ENCODE measurements at places on chromosomes 13 and 19.

DNA sequence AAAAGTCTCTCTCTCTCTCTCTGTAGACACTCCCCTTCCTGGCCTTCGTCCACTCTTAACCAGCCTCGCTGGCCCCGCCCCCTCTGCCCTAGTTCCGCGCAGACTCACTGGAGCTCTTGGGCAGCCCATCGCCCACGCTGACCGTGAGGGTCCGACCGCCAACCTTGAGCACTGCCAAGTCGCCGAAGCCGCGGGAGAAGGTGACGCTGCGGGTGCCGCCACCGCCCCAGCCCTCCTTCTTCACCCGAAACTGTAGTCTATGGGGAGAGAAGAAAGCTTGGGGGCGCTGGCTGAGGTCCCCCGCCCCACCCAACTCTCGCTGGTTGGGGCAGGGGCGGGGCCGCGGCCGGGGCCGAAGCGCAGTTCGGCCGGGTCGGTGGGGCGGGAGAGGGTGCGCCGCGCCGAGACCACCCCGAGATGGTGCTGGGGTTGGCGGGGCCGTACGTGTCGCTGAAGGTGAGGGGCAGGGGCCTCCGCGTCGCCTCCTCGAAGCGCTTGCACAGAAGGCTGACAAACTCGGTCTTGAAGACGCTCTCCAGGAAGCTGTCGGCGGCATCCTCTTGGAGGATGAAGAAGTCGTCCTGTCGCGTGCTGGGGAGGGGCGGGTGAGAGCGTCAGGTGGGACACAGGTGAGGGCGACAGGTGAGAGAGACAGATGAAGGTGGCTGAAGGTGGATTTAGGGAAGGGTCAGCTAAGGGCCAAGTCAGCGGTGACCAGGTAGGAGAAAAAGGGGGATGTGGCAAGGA lies 12.6 kb upstream of the ZNF414 start:
- peak; percentile 27 for DNase-seq

DNA sequence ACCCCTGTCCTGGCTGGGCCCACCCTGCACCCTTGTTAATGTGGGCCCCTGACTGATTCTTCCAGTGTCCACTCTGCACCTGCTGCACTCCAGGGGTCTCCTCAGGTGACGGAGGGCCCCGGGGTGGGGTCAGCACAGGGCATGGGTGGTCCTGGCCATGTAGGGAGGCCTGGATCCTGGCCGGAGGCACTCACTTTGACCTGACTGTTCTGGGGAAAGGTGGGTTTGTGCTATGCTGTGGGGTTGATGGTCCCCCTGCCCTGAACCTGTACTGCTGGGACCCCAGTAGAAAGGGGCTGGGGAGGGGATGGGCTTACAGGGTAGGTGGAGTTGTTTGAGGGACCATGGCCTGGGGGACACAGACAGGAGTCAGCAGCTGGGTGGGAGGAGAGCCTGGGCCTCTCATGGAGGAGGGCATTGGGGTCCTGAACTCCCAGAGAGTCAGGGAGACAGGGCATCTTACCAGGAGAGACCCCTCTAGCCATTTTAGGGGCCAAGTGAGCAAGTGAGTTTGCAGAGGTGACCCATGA lies 25.8 kb upstream of the CEACAM1 start:
- DNase-seq: no peak

DNA sequence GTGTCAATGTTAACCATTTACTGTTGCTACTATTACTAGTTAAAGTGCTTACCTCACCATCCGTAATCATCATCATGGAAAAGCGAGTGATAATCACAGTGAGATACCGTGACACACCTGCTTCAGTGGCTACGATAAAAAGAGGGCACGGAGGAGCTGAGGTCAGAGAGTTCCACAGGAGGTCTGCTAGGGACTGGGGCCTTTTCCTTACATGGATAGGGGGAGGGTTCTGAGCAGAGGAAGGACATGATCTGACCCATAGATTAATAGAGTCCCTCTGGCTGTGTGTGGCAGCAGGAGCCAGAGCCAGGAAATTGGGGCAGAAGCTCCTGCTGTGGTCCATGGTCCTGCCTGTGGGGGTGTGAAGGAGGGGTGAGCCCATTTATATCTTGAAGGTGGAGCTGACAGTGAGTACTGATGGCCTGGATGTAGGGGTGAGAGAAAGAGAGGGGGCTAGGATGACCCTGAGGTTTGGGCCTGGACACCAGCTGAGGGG lies 136.7 kb downstream of the SIPA1L3 start:
- DNase-seq: no peak

DNA sequence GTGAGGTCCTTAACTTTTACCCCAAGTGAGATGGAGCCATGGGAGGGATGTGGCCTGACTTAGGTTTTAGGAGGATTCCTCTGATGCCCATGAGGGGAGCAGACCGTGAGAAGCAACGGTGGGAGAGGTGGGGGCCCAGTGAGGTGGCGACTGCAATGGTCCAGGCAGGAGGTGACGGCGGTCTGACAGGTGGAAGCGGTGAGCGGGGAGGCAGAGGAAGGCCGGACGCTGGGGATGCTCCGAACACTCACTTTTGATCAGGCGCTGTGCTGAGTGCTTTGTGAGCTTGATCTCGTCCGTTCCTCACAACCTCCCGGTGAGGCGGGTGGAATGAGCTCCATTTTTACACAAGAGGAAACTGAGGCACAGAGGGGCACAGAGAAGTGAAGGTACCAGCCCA lies 11.6 kb downstream of the NOVA2 start:
- DNase-seq: no peak

DNA sequence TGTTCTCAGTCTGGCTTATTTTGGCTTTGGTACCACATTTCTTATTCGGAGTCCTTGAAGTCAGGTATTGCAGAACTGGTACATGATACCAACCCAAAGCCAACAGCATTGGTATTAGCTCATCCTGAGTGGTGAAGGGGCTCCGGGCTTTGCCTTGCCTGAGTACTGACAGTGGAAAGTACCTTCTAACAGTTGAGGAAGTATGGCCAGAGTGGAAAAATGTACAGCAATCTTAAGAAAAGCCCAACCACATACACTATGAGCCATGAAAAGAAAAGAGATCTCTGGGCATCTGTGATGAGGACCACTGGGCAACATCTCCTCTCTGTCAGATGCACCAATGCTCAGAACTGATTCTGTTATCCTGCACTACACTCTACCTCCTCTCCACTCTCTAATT lies 8.3 kb downstream of the LCP1 start:
- DNase-seq: peak; percentile 59

DNA sequence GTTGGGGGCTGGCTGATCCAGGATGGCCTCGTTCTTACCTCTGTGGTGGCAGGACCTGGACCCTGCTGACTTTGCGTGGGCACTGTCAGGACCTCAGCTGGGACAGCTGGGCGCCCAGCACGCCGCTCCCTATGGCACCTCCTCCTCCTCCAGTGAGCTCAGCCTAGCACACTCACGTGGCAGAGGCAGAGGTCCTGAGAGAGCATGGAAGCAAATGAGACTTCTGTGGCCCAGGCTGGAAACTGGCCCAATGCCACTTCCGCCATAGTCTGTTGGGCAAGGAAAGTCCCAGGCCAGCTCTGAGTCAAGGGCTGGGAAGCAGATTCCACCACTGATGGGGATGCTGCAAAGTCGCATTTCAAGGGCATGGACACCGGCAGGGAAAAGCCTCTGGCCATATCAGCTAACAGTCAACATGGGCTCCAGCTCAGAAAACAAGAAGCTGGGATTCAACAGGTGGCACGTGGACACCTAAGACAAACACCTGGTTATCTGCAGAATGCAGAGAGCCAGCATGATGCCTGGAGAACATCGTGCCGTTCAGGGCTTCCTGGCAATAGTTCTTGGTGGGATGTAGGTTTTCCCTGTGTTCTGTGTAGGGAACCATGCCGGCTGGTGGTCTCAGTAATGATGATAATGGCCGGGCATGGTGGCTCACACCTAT lies 16.7 kb downstream of the MYBPC2 start:
- DNase-seq: no peak

DNA sequence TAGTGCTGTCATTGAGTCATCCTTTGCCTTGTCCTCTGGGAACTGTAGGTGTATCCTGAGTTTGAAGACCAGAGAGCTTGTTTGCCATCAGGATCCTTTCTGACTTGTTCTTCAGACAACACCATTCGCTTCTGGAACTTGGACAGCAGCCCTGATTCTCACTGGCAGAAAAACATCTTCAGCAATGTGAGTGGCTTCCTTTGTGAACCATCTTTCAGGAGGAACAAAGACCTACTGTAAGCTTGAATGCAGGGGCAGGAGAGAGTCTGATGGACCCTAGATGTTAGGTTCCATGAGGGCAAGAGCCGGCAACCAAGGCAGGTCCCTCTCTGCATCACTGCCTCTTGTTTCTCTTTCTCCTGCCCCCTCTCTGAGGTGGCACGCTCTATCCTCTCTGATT lies 26.7 kb downstream of the WDR62 start:
- DNase-seq: no peak

DNA sequence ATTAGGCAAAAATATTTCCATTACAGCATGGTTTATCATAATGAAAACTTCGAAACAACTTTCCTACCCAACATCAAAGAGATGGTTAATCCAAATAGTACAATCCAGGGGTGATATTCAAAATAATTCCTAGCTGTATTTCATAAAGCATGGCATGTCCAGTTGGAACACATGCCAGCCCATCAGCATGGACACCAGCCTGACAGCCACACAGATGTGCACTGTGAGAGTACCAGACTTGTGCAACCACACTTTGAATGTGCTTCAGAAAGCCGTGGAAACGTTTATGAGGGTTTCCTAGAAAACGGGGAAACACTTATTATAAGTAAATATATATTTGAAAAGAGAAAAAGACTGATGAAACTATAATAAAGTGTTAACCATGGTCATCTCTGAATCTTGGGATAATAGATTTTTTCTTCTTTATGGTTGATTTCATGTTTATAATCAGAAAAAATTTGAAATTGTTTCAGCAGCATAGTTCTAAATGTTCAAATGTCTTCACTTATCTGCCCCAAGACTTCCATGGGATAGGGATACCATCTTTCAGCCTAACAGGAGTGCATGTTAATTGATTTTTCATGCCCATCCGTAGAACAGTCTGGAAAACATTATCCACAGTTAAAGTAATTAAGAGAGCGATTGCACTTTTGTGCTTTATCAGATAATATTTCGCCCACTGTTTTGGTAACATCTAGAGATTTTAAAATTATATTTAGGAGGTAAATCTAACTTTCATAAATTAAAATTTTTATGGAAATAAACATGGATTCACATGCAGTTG lies 242.6 kb upstream of the IRS2 start:
- no peak for DNase-seq

DNA sequence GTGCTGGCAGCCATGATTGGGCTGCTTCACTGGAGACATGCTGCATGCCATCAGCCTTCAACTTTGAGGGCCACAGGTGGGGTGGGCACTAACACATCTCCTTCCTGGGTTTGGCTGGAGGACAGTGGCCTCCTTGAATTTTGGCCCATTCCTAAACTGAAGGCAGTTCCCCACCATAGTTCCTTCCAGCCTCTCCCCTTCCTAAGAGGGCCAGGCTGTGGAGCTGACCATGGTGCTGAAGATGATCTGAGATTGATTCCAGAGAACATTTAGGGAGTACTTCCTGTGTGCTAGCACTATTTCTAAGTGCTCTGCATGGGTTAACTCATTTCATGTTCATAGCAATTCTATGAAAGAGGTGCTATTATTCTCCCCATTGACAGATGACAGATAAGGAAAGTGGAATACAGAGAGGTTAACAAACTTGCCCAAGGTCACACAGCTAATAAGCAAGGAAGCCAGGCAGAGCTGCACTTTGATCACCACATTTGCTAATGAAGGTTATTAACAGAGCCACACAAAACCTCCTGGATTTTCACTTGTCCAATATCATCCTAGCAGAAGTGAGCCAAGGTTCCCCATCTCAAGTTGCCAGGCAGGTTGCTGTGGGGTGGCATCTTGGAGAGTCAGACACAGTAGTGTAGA lies 175.3 kb downstream of the ZIC5 start:
- peak; percentile 15 for DNase-seq

DNA sequence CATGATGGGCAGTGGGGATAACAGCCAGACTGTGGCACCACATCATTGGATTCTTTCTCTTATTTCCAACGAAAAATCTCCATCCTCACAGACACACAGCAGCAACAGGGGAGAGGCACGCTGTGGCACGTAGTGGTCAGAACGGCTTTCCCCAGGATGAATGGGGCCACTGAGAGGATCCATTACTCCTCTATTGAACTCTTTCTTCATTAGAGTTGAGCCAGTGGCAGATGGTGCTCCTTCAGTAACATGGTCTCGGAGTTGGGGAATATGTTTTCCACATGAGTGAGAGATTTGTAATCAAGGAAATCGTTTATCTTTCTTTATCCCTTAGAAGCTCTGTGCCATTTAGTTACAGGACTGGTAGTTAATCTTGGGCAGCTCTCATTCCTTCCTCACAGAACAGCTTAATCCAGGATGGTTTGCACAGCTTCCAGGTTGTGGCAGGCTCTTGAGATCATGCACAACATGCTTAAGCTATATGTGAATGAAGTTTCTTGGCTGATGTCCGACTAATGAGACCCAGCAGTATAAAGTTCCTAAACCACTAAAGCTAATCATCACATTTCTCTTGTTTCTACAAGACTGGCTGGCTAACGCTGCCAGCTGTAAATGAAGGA lies 180.5 kb upstream of the SLC10A2 start:
- no peak for DNase-seq

GRCh38 chr13:102289606-102290005 lies 112.2 kb downstream of the FGF14 start:
- no peak for DNase-seq

DNA sequence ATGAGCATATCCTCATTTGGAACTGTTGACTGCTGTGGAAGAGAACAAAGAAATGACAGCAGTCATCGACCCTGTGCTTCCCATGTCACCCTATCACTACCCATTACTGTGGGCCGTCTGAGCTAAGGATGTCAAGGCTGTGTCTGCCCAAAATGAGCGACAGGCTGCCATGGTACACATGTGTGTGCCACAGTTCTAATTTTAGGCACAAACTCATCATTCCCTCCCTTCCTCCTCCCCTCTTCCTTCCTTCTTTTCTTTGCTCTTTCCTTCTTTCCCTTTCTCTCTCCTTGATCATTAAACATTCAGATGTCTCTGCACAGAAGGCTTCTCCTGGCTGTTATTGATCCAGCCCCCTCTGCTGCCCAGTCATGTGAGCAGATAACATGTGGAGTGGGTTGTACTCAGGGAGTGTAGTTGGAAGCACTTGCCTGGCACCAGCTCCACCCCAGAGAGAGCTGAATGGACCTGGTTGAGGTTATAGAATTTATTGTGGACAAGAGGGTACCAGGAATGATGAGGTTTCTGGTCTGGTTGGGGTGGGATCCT lies 6.3 kb downstream of the FGF9 start:
- no peak for DNase-seq

- no peak for DNase-seq
Observed at GRCh38 chr13:59356607-59357006, 807.1 kb downstream of the DIAPH3 start.
